ENCODE measurements at places on chromosomes 1 and 21.

GRCh38 chr1:156090138-156090839 lies 8.0 kb upstream of the MEX3A start:
- no peak for DNase-seq

DNA sequence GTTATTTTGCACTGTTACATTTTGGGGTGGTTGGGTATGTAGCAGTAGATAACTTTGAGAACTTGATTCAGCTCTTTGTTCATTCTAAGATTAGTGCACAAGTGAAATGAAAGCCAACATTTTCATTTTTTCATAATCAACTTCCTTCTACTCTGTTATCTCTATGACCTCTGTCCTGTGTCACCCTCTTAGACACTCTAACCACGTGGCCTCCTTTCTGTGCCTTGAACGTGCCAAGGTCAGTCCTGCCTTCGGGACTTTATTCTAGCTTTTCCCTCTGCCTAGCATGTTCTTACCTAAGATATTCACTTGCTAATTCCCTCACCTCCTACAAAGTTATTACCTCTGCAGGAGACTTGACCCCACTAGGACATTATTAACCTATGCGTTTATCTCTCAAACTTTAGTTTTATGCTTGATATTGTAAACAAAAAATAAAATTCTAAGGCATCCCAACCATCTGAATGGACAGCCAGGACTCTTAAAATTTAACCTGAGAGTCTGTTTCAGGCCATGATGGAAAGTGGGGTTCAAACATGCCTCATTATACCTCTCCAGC lies 19.2 kb upstream of the EDEM3 start:
- DNase-seq, result no peak

DNA sequence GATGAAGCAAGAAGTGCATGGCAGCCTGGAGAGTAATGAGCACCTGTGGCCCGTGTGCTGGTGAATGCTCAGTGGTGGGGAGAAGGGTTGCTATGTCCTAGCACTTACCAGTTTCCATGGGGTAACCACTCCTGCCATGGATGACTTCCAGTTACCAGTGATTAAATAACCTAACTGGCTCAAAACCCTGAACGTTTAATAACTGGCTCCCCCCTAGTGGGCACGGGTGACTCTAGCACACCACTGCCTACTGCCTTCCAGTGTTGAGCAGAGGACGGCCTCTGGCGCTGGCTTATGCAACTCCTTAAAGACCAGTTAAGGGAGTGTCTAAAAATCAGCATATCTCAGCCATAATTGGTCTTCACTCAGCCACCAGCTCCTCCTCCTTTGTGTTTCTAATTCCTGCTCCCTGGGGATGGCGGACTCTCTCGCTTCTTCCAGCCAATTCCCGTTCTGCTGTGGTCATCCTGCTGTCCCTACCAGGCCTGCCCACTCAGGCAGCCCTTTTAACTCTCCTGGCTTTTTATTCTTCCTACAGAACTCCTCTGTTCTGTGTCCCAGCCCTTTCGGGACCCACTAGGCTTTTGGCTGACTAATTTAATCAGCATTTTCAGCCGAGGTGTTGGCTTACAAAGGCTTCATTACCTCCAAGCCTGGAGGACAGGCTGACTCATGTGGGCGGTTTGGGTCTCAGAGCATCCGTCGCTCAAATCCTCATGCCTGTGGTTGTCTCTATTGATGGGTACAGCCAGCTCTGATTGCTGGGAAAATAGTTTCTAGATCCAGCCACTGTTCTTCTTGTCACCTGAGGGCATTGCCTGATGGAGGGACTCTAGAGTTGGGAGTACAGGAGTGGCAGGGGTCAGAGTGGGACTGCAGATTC lies 332.4 kb downstream of the CAMTA1 start:
- no peak for DNase-seq

GRCh38 chr21:18608226-18608625 lies 204.6 kb upstream of the TMPRSS15 start:
- no peak for DNase-seq

- DNase-seq, result no peak
Measured at GRCh38 chr1:116934586-116935207, 25.0 kb downstream of the PTGFRN start.

DNA sequence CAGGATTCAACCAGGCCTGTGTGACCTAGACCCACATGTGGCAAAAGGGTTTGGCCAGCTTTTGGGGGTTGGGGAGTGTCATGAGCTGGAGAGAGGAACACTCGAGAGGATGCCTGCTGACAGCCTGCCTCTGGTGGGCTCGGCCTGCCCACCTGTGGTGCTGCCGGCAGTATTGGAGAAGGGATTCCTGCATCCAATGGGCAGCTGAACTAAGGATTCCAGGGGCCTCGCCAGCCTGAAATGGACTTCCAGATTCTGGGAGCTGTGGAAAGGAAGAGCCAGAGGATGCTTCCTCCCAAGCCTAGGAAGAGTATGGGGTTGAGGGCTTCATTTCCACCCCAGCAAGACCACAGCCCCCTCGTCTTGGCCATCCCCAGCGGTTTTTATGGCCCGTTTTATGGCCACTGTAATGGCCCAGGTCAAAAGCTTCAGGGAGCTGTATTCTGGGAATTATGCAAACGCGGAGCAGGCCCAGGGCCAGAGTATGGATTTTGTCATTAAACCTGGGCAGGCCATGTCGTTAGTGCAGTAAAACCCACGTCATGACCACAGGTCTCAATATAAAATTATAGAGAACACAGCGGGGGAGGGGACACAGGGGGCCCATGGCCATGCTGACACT lies 63.6 kb downstream of the TMEM53 start:
- no peak for DNase-seq

DNA sequence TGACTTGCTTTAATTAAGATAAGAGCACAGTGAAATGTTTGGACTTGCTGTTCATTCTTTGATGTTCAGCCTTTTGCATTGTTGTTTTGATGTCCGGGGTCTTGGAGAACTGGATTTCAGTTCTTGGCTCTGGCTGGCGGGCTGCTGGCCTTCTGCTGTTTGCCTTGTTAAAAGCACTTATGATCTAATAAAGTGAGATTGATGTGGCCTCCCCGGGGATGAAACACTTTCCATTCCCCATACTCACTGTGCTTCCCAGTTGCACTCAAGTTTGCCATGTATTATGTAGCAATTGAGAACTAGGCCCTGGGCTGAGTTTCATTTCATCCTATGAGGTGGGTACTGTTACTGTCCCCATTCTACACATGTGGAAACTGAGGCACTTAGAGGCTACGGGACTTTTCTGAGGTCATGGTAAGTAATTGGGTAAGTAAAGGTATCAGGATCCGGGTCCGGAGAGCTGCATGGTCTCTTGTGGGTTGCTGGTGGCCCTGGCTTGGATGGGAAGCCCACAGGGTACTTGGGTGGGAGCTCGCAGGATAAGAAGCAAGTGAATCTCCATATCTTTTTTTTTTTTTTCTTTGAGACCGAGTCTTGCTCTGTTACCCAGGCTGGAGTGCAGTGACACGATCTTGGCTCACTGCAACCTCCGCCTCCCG lies 127.7 kb upstream of the ZBTB40 start:
- no peak for DNase-seq

DNA sequence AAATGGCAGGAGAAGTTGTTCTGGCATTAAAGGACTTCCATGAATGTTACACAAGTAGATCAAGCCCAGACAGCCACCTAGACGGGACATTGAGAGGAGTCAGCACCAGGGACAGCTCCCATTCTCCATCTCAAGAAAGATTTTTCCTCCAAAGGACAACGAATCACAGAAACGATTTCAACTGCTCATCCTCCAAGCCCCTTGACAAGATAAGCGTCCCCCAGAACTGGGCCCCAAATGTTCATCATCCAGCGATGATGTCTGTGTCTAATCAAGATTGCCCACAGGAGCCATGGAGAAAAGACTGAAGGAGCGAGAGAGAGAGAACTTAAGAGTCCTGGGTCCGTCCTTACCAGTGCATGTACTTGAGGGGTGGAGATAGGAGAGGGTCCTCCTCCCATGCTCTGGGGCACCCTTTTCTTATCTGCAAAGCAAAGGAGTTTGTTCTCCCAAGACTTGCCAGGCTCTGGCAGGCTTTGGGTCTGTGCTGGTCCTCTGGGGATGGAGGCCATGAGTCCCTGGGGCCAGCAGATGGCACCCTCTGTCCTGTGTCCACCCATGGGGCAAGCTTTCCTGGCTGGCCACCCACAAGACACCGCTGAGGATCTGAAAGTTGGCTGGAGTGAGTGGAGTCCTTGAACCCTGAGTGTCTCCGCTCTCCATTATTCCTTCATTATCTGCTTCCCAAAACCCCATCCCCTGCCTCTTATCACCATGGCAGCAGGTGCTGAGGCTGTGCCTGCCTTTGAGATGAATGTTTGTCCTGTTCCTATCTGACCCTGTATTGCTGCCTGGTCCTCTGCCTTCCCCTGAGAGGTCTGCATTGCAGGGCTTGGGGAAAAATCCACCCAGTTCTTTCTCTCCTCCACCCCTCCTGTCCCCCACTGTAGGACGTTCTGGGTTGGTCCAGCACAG lies 164.6 kb downstream of the ACTL8 start:
- DNase-seq, result peak; percentile 54

GRCh38 chr1:46027788-46028573 lies 104.4 kb downstream of the PIK3R3 start:
- DNase-seq, result no peak

- DNase-seq, result no peak
Measured at GRCh38 chr1:20376880-20377494, 86.3 kb downstream of the VWA5B1 start.

GRCh38 chr1:201714542-201715329 lies 114.2 kb upstream of the IPO9 start:
- DNase-seq, result no peak

DNA sequence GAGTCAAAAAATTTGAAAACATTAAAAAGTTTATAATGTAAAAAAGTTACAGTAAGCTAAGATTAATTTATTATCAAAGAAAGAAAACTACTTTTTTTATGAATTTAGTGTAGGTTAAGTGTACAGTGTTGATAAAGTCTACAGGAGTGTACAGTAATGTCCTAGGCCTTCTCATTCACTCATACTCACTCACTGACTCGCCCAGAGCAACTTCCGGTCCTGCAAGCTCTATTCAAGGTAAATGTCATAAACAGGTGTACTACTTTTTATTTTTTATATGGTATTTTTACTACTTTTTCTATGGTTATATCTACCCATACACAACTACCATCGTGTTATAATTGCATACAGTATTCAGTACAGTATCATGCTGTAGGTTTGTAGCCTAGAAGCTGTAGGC lies 49.6 kb downstream of the TBX19 start:
- no peak for DNase-seq

DNA sequence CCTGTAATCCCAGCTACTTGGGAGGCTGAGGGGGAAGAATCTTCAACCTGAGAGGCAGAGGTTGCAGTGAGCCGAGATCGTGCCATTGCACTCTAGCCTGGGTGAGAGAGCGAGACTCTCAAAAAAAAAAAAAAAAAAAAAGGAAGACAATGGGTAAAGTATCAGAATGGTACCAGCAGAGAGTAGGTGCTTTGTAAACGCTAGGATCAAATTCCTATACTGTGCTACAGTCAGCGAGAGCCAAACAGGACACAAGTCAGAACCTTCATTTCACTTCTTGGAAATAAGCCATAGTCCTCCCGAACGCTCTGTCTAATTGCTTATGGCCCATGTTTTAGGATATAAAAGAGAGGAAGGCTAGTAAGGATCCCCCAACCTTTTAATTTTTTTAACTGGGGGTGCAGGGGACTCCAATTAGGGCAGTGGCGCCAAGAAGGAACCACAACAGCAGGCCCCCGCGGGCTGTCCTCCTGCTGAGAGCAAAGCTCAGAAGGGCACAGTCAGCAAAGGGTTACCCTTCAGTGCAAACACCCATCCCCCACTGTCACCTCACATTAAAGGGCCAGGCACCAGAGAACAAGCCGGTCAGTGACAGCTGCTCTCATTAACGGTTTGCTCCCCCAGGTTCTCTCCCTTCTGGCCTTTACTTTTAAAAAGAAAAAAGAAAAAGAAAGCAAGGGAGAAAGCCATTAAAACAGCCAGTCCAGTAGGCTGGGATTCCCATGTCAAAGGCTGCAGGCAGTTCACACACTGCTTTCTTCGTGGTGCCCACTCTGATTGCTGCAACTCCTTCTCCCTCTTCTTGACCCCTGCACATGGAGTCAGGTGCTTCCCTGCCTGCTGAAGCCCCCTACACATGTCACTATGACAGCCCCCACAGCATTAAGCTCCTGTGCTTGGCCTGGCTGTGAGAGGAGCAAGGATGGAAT lies 69.4 kb downstream of the PLPP3 start:
- no peak for DNase-seq
